Stimulated activated CD4-positive, alpha-beta T cell treated with anti-CD3 and anti-CD28 coated beads, Interleukin-1b, Interleukin-23, amount 100 ng/mL, for 1 hour (primary cell): ENCODE measurements at places on chromosomes 6 and 20.

GRCh38 chr20:52200870-52201269 lies 9.3 kb upstream of the ZFP64 start:
- DNase-seq = no peak

DNA sequence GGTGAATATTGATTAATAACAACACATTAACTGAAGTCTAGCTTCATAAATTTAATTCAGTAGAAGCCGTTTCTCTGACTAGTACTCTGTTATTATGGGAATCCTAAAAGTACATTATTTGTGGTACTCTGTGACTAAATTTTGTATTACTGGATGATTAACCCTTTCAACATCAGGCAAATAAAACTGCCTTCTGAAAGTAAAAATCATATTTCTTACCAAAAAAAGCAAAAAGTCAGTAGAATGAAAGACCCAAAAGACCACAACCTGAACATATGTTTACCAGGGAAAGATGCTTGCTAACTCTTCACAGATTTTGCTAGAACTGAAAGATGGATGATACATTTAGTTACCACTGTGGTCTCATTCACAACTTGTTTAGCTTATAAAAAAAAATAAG lies 73.2 kb downstream of the AHI1 start:
- no peak for DNase-seq

- DNase-seq = no peak
Observed at GRCh38 chr20:37237656-37238055, 24.0 kb downstream of the GHRH start.

DNA sequence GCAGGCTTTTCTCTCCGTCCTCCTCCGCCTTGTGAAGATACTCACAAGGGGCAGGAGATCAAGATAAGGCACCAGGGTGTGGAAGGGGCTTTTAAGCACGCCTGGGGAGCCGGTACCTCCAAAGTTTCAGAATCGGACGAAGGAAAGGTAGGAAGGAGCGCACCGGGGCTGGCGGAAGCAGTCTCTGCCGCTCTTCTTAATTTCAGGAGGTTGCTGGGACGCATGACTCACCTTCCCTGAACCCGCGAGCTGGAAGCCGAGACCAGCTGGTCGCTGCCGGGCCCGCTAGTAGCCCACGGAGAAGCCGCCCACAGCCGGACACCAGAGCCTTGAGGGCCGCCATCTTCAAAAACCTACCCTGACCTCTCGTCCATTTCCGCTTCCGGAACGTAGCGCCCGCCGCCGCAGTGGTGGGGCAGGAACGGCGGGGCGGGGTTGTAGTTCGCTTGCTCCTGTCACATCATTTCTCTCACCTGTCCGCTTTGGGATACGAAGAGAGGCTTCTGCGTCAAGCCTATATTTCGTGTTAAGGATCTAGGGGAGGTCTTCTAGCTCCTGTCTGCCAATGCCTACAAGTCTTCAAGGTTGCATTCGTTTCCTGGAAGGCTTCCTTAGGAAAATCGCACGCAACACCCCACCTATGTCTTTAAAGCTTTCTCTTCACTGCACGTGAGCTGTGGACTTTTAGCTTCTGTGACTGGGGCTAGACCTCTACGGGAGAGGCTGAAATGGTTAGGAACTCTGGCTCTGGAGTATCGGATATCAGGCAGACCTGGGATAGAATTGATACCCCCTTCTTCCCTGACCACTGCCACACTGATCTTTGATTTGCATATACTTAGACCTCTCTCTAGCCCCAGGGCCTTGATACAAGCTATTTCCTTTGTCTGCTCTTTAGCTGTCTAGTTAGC lies at the start of gene MRPS18A:
Gene MRPS18A (minus strand): TSS at position 355 of the 911 bp plus-strand sequence. CDS start 12 bp downstream, at position 343.
- peak; percentile 52 for DNase-seq

GRCh38 chr20:22499515-22500166 lies 84.7 kb downstream of the FOXA2 start:
- DNase-seq = no peak
